ENCODE measurements at places on chromosomes 7 and 10. TPM values are rescaled to one million over a fixed set of nuclear protein-coding genes. Genes with fewer than 3 reads are reported as not detected.

Gene AKR1C8
- total RNA-seq: not detected

Gene NME8
- total RNA-seq: not detected

Gene MEPCE
- total RNA-seq: 53.0 TPM

Gene AGR3
- not detected for total RNA-seq

Gene IGF2BP3
- 0.56 TPM for total RNA-seq

All from activated naive CD4-positive, alpha-beta T cell treated with anti-CD3 and anti-CD28 coated beads, Interleukin-2, amount 50 U/mL, for 72 hours (primary cell).